Endothelial cell of umbilical vein (primary cell): ENCODE measurements at places on chromosomes 3 and 15. TPM values are rescaled to one million over a fixed set of nuclear protein-coding genes. Genes with fewer than 3 reads are reported as not detected.

The CAV3 gene
- not detected in 2 replicates for polyA plus RNA-seq

The CKMT1A gene
- not detected in 2 replicates for polyA plus RNA-seq

The WNT5A gene
- polyA plus RNA-seq = 0.08 and 0.16 TPM in 2 replicates

The USF3 gene
- polyA plus RNA-seq = 6.5 and 7.0 TPM in 2 replicates

The UROC1 gene
- not detected in 2 replicates for polyA plus RNA-seq

The GOLGA6L2 gene
- not detected in 2 replicates for polyA plus RNA-seq
